HCEC 1CT (cell line): ENCODE measurements at places on chromosomes 3 and 15.

DNA sequence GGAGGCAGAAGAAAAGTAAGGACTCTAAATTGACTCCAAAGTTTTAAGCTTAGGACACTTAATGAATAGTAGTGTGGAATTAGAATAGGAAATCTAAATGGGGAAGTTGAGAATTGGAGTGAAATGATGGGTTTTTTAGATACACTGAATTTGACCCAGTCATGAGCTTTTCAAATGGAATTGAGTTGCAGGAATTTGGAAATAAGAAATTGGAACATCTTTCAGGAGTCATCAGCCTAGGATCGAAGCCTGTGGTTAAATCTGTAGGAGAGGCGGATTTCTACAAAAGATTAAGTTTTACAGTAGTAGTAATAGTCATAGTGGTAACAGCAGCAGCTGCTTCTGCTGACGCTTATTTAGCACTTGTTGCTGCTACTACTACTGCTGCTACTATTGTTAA, 129.0 kb upstream of the LRRFIP2 start:
- DNase-seq = no peak

DNA sequence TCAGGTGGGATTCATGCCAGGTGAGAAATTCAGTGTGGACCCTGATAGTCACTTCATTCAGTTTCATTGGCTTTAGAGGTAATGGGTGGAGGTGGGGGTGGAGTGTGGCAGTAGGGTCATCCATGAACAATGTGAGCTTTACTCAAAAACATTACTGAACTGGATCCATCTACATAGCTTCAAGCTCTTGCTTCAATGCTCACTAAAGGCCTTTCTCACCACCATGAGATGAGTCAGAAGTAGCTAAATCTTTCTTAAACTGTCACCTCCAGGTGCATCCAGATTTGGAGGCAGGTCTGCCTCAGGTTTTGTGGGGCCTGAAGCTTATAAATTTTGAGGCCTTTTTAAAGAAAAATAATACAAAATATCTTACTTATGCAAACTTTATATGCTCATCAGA, 363.6 kb downstream of the CHST2 start:
- DNase-seq = no peak

DNA sequence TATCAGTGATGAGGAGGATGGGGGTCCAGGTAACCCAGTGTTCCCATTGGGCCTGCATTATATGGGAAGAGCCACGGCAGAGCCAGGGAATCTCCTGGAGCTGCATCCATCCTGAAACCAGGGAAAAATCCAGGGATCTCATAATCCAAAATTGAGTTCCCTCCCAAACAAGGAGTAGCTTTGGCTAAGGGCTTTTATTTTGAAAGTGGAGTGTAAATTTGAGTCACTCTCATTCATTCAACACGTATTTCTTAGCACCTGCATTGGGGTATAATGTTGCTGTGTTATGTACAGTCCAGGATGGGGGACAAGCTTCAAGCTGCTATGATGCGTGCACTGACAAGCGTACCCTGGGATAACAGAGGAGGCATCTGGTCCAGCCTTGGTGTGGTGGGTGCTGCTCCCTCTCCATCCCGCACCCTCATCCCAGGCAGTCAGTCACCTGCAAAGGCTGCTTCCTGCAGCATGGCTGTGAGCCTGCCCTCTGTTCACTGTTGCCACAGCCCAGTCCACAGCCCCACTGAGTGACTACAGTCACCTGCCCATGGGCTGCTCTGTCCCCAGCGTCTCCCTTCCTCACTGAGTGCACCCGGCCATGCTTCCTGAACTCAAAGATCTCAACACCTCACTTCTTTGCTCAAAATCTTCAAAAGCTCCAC, 135.6 kb downstream of the OPA1 start:
- DNase-seq = no peak

DNA sequence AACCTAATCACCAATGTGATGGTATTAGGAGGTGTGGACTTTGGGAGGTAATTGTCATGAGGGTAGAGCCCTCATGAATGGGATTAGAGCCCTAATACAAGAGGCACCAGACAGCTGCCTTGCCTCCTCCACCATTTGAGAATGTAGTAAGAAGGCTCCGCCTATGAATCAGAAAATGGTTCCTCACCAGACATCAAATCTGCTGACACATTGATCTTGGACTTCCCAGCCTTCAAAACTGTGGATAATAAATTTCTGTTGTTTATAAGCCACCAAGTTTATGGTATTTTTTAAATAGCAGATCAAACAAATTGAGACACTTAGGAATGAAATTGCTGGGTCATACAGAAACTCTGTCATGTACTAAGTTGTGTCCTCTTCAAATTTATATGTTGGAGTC, 56.8 kb upstream of the COL6A5 start:
- no peak for DNase-seq

DNA sequence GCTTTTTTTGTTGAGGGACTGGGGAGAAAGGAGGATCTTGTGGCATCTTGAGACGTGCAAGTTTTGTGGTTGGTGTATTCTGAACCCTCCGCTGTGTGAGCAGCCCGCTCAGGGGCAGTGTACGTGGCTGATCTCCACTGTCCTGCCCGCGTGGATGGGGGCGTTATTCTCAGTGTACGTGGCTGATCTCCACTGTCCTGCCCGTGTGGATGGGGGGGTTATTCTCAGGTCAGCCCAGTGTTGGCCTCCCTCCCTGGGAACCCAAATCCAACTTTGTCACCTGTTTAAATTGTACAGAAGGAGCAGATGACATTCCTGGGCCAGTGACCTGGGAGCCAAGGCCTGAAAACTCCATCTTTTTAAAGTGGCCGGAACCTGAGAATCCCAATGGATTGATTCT, 84.0 kb downstream of the PGPEP1L start:
- no peak for DNase-seq

- no peak for DNase-seq
Observed at GRCh38 chr15:65423150-65423975, 616 bp upstream of the IGDCC4 start.

DNA sequence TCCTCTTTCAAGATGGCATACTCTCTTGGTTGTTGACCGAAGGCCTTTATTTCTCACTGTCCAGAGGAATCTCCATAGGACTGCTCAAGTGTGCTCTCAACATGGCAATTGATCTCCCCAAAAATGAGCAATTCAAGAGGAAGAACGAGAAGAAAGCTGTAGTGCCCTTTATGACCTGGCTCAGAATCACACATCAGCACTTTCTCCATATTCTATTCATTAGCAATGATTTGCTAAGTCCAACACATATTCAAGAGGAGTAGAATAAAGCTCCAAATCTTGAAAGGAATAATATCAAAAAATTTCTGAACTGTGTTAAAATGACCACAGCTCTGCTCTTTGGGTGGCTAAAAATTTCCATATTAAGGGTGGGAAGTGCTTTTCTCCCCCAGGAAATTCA, 151.6 kb upstream of the SYNPR start:
- no peak for DNase-seq

DNA sequence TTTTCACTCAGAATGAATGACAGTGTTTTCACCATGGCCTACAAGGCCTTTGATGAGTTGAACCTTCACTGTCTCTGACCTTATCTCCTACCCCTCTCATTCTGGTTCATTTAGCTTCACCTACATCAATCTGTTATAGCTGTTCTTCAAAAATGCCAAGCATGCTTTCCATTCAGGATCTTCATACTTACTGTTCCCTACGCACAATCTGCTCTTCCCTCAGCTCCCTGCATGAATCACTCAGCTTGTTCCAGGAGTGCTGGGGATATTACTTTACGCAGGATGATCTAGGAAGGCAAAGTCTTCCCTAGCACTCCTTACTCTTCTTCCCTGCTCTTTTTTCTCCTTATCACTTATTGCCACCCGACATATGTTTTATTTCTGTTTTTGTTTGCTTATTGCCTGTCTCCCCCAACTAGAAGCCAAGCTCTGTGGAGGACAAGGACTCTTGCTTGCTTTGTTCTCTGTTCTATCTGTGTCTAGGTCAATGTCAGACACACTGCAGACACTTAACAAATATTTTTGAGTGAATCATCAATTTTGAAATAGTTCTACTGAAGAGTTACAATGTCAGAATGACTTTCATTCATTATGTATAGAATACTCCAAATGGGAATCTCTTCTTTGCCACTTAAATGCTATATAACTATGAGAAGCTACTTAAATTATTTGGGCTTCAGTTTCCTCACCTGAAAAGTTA, 238.3 kb upstream of the FEZF2 start:
- DNase-seq = peak; percentile 86

- DNase-seq = peak; percentile 95
Observed at GRCh38 chr3:138078901-138079344, 36.5 kb downstream of the DZIP1L start.

DNA sequence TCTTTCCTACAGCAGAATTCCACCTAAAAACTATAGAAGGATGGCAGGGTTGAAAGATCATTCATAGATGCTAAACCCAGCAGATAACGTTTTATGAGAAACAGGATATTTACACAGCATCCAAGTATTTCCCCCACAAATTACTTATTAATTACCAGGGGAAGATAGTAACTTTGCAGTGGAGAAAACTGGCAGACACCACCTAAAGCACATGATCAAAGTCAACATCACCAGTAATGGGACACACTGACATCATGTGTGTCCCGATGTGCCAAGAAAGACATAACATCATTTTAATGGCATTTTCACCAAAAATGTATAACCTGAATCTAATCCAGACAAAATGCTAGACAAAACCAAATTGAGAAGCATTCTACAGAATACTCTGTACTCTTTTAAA, 220.4 kb upstream of the THBS1 start:
- no peak for DNase-seq

GRCh38 chr15:32909431-32909830, 191.6 kb downstream of the GREM1 start:
- peak; percentile 53 for DNase-seq

DNA sequence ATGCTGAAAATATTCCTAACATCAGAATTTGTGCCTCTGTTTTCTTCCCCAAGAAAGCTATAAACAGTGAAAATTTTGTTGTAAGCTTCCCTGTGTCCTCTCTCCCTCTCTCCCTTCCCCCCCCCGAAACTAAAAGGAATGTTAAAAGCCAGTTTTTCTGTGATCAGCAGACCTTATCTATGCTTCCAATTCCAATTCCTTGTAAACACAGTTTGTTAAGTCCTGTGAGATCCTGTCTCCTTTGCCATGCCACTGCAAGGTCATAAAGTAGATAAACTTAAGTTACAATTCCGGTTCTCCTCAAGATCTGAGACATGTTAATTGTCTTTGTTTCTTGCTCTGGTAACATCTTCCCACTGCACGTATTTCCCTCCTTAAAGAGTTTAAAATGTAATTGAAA, 42.9 kb upstream of the DHX36 start:
- DNase-seq = no peak

DNA sequence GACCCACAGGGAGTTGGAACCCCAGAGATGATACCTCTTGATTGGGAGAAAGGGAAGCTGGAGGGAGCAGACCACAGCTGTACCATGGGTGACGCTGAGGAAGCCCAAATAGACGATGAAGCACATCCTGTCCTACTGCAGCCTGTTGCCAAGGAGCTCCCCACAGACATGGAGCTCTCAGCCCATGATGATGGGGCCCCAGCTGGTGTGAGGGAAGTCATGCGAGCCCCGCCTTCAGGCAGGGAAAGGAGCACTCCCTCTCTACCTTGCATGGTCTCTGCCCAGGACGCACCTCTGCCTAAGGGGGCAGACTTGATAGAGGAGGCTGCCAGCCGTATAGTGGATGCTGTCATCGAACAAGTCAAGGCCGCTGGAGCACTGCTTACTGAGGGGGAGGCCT, 201.1 kb downstream of the AKAP13 start:
- DNase-seq = no peak

- DNase-seq = no peak
Observed at GRCh38 chr3:172177046-172177445, 137.7 kb downstream of the FNDC3B start.

GRCh38 chr15:37109168-37109871, 9.0 kb upstream of the MEIS2 start:
- no peak for DNase-seq

DNA sequence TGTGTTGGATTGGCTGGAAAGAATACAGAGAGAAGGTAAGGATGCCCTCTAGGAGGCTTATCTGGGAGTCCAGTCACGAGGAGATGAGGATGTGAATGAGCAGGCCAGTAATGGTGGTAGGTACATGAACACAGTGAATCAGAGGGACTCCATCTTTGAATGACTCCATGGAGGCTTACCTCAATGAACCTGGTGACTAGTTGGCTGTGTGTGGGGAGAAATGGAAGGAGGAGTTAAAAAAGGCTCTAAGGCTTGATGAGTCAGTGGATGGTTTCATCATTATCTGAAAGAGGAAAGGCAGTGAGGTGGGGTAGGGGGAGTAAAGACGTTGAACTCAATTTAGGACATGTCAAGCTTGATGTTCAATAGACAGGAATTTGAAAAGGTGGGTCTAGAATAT, 61.1 kb downstream of the KCNAB1 start:
- DNase-seq = peak; percentile 51

GRCh38 chr3:151856118-151856517, 17.3 kb upstream of the SUCNR1 start:
- DNase-seq = no peak

DNA sequence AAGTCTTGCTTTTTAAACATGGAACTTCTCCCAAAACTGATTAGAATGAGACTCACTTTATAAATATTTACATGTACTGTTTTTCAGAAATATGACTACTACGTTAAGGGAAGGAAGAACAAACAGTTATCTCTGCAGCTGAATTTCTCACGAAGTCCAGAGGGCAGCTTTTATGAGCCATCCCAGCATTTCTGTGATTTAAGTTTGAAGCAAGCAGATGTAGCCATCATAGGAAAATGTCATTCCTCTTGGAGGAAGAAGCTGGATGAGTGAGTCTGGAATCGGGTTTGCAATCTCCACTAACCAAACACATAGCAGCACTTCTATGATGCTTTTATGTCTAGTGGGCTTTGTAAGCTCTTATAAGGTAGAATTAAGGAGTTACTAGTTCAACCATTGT, 53.7 kb downstream of the SCN11A start:
- DNase-seq = peak; percentile 34

DNA sequence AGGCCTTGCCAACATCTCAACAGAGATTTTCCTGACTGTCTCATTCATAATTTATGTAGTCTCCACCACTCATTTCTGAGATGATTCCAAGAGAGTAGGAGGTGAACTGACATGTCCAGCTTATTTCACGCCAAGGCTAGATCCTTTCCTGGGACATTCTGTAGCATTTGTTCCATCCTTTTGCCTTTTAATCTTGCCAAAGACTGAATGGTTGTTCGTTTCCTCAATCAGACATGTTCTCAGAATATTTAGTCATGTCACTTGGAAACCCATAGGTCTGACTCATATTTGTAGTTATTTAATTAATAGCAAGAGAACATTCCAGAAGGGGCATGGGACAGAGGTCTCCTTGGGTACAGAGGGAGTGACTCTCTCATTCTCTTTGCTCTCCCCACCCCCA, 80.9 kb downstream of the DHX36 start:
- DNase-seq = peak; percentile 9

DNA sequence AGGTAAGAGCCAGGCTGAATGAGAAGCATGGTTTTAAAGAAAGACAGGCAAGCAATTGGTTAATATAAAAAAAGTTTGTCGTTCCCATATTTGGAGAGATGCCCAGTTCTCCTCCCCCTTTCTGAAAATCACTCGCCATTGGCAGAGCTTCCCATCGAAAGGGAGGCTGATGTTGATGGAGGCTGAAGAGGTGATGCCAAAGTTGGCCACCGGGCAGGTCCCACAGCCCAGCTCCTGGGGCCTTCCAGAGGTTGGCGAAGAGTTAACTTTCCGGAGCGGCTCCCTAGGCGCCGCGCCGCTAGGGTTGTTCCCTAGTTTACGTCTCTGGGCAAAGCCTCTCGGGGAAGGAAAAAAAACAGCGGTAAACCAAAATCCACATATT, 793 bp downstream of the PCOLCE2 start:
- no peak for DNase-seq

- peak; percentile 90 for DNase-seq
Observed at GRCh38 chr15:40498418-40498817, 27.6 kb downstream of the CHST14 start.

- DNase-seq = peak; percentile 70
Observed at GRCh38 chr15:67510597-67511190, 10.2 kb upstream of the C15orf61 start.
